ENCODE measurements at places on chromosomes 4 and X. TPM values are rescaled to one million over a fixed set of nuclear protein-coding genes. Genes with fewer than 3 reads are reported as not detected.

PIM2 gene
- total RNA-seq, result 3.3 TPM

FRMPD4 gene
- 2.8 TPM for total RNA-seq

GAGE13 gene
- total RNA-seq, result not detected

ETDA gene
- total RNA-seq, result not detected

IRF2 gene
- 25.9 TPM for total RNA-seq

COPS4 gene
- 53.6 TPM for total RNA-seq

L1CAM gene
- total RNA-seq, result 4.0 TPM

TRMT10A gene
- 4.2 TPM for total RNA-seq

FGF13 gene
- 1.7 TPM for total RNA-seq

FAT1 gene
- total RNA-seq, result 59.1 TPM

PDGFRA gene
- 24.8 TPM for total RNA-seq

GRCh38 chr4:2299794-2300193 lies 37.9 kb upstream of the MXD4 start:
- no peak overlapping the region for H3K27ac ChIP-seq
- no peaks in the 10 kb centered on the region for H3K27me3 ChIP-seq
- H3K4me1 ChIP-seq, result peaks cover 14% of the 10 kb centered on the region
- H3K36me3 ChIP-seq, result peaks cover 8% of the 10 kb centered on the region

- no peaks in the 10 kb centered on the region for H3K27me3 ChIP-seq
- no peaks in the 10 kb centered on the region for H3K36me3 ChIP-seq
- H3K4me1 ChIP-seq, result no peaks in the 10 kb centered on the region
- H3K4me3 ChIP-seq, result no peak overlapping the region
- DNase-seq, result no peak
- no peak overlapping the region for H3K27ac ChIP-seq
Measured at GRCh38 chrX:70664726-70665125, 220.1 kb downstream of the DLG3 start.

DNA sequence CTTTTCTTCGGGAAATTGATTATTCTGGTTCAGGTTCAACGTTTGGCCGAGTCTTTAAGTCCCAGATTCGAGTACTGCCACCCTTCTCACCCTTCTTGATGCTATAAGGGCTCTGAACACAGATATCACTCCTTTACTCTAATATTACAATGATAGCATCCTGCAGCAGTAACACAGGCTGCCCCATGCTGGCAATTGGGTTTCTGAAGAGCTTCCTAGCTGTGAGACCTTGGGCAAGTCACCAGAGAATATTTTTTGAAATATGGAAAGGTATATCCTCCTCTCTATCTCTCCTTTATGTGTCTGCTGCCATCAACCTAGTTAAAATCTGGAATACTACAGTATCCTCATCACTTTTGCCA lies 297 bp upstream of the MTMR8 start:
- H3K27ac ChIP-seq, result no peak overlapping the region
- H3K4me3 ChIP-seq, result peak overlapping the region; percentile 72
- no peaks in the 10 kb centered on the region for H3K36me3 ChIP-seq
- no peaks in the 10 kb centered on the region for H3K27me3 ChIP-seq
- DNase-seq, result no peak

- H3K4me1 ChIP-seq, result no peaks in the 10 kb centered on the region
Measured at GRCh38 chrX:149704664-149705063, 7.2 kb upstream of the MAGEA11 start.

GRCh38 chrX:110683925-110684324 lies 111.7 kb downstream of the CHRDL1 start:
- no peaks in the 10 kb centered on the region for H3K36me3 ChIP-seq
- H3K27ac ChIP-seq, result no peak overlapping the region
- H3K4me3 ChIP-seq, result no peak overlapping the region
- DNase-seq, result no peak
- no peaks in the 10 kb centered on the region for H3K4me1 ChIP-seq

DNA sequence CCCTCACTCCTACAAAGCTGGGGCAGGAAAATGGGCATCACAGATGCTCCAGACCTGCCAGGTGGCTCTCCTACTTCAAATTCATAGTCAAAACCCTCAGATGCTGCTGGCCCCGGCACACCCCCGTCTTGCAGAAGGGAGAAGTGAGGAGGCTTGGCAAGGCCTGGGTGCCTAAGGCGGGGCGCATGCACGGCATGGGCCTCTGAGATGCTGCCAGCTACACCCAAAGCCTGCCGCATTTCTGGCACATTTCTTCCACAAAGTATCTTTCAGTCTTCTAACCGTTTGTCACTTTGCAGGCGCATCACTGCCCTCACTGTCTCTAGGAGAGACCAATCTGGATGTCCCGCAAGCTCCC lies 19.6 kb downstream of the WDR1 start:
- peaks cover 55% of the 10 kb centered on the region for H3K36me3 ChIP-seq
- DNase-seq, result no peak
- H3K27me3 ChIP-seq, result no peaks in the 10 kb centered on the region
- H3K27ac ChIP-seq, result peak overlapping the region; percentile 83

- no peak for DNase-seq
- no peak overlapping the region for H3K4me3 ChIP-seq
- no peak overlapping the region for H3K27ac ChIP-seq
- no peaks in the 10 kb centered on the region for H3K27me3 ChIP-seq
- no peaks in the 10 kb centered on the region for H3K4me1 ChIP-seq
- peaks cover 14% of the 10 kb centered on the region for H3K36me3 ChIP-seq
Measured at GRCh38 chr4:186079694-186080093, 10.7 kb downstream of the TLR3 start.

GRCh38 chr4:18388039-18388438 lies 366.5 kb upstream of the LCORL start:
- no peak overlapping the region for H3K27ac ChIP-seq
- no peaks in the 10 kb centered on the region for H3K4me1 ChIP-seq
- H3K4me3 ChIP-seq, result no peak overlapping the region
- H3K27me3 ChIP-seq, result no peaks in the 10 kb centered on the region
- DNase-seq, result no peak

DNA sequence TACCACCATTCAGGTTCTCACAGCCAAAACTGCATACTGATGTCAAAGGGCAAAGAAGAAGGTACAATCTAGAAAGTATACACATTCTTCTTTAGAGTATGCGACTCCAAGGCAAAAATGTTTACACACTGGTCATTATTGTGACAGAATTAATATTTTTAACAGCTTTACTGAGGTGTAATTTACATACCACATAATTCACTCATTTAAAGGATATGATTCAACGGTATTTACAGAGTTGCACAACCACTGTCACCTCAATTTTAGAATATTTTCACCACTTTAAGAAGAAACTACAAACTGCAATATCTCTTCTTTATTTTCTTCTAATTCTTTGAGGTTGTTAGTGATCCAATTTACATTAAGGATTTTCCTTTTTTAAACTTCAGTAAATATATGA lies 325.4 kb upstream of the SMIM31 start:
- H3K27ac ChIP-seq, result no peak overlapping the region
- no peaks in the 10 kb centered on the region for H3K27me3 ChIP-seq
- no peaks in the 10 kb centered on the region for H3K4me1 ChIP-seq
- H3K36me3 ChIP-seq, result no peaks in the 10 kb centered on the region

DNA sequence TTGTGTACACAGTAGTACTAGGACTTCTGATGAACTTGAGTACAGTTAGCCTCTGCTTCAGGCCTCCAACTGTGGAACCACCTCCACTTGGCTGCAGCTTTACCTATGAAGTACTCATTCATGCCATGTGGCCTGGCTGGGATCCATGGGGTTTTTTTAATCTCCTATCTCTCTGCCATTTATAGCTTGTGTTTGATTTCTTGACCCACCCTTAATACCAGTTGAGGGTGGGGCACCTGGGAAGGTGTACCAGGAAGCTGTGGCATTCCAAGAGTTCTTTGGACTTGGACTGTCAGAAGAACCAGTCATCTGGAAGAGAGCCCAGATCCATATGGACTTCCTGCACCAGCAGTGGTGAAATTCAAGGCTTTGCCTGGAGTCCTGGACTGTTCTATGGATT lies 230.1 kb downstream of the SHROOM3 start:
- no peaks in the 10 kb centered on the region for H3K36me3 ChIP-seq
- H3K27me3 ChIP-seq, result no peaks in the 10 kb centered on the region
- H3K4me1 ChIP-seq, result peaks cover 14% of the 10 kb centered on the region
- H3K27ac ChIP-seq, result no peak overlapping the region

GRCh38 chrX:116246261-116246660 lies 75.7 kb downstream of the AGTR2 start:
- no peak for DNase-seq
- no peaks in the 10 kb centered on the region for H3K4me1 ChIP-seq
- no peak overlapping the region for H3K27ac ChIP-seq
- no peaks in the 10 kb centered on the region for H3K27me3 ChIP-seq
- H3K36me3 ChIP-seq, result no peaks in the 10 kb centered on the region

DNA sequence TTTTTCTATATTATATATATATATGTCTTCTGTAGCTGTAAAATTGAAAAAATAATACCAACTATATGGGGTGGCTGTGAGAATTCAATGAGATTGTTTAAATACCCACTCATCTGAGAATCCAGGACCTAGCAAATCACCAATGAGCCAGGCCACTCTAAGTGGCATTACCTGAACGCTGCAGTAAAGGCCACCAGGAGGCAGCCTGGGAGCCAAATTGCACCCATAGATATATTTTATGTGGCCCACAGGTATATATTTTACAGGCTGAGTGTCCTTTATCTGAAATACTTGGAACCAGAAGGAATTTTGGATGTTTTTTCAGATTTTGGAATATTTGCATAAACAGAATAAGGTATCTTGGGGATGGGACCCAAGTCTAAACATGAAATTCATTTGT lies 58.2 kb upstream of the C4orf50 start:
- H3K27ac ChIP-seq, result no peak overlapping the region
- peaks cover 47% of the 10 kb centered on the region for H3K27me3 ChIP-seq
- no peaks in the 10 kb centered on the region for H3K4me1 ChIP-seq
- no peak overlapping the region for H3K4me3 ChIP-seq

GRCh38 chr4:185305979-185306442 lies 89.7 kb downstream of the LRP2BP start:
- H3K4me1 ChIP-seq, result peaks cover 5% of the 10 kb centered on the region
- peaks cover 7% of the 10 kb centered on the region for H3K36me3 ChIP-seq
- no peaks in the 10 kb centered on the region for H3K27me3 ChIP-seq
- no peak for DNase-seq
- H3K4me3 ChIP-seq, result no peak overlapping the region
- no peak overlapping the region for H3K27ac ChIP-seq

DNA sequence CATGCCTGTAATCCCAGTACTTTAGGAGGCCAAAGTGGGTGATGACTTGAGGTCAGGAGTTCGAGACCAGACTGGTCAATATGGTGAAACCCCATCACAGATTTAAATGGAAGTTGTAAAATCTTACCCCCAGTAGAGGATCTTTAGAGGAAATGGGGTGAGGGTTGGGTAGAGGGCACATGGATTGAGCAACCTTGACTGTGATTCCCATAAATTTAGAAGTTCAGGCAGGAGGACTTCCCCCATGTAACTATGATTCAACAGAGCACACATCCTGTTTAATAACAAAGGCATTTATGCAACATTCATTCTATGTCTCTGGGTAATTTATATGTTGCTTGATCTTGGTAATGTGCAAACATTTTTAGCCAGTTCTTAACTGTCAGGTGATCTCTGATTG lies 143.1 kb downstream of the RBM47 start:
- H3K36me3 ChIP-seq, result no peaks in the 10 kb centered on the region
- no peaks in the 10 kb centered on the region for H3K4me1 ChIP-seq
- peaks cover 28% of the 10 kb centered on the region for H3K27me3 ChIP-seq
- DNase-seq, result no peak
- H3K4me3 ChIP-seq, result no peak overlapping the region
- H3K27ac ChIP-seq, result no peak overlapping the region

DNA sequence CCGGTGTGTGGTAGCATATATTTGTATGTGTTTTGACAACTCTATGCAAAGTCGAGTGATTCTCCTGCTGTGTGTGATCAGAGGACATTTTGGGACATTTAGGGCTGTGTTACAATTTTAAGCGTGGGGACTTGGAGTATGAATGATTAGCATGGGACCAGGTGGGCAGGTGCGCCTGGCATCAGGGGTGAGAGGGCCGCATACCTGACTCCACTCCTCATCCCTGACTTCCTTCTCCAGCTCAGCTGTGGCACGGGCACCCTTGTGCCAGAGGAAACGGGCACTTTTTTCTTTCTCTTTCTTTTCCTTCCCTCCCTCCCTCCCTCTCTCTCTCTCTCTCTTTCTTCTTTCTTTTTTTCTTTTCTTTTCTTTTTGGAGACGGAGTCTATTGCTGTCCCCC lies 15.7 kb upstream of the PLCXD1 start:
- no peak for DNase-seq
- H3K36me3 ChIP-seq, result no peaks in the 10 kb centered on the region
- H3K27ac ChIP-seq, result no peak overlapping the region
- peaks cover 15% of the 10 kb centered on the region for H3K4me1 ChIP-seq

- no peaks in the 10 kb centered on the region for H3K27me3 ChIP-seq
- peaks cover 65% of the 10 kb centered on the region for H3K4me1 ChIP-seq
Measured at GRCh38 chr4:153541456-153542096, 75.4 kb downstream of the TMEM131L start.

DNA sequence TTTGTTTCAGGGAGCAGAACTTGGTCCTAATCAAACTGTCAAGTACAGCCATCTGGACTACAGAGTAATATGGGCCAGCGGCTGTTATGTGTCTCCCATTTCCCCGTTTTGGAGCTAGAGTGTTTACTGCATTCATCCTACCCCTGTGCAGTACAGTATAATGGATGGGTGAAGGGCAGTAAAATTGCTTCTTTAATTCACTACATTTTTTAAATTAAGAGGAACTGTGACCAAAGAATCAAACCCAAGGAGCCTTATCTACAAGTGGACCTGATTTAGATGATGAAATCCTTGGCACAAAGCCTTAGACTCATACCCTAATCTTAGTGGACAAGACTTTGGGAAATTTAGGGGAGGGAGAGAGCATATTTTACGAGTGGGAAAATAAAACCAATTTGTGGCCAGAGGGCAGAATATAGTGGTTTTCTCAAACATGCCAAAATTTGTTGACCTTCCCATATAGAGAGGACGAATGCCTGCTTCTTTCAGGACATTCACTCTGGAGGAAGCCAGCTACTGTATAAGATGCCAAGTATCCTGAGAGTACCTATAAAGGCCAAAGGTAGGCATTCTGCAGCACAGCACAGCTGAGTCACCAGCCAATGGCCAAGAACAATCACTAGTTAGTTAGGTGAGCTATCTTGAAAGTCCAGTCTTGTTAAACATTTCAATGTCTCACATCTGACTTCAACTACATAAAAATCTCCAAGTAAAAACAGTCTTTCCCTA lies 253.8 kb upstream of the KCNIP4 start:
- no peaks in the 10 kb centered on the region for H3K4me1 ChIP-seq
- DNase-seq, result no peak
- no peaks in the 10 kb centered on the region for H3K27me3 ChIP-seq

GRCh38 chr4:114384629-114385028 lies 214.0 kb upstream of the UGT8 start:
- H3K4me1 ChIP-seq, result no peaks in the 10 kb centered on the region
- no peak overlapping the region for H3K4me3 ChIP-seq
- H3K27me3 ChIP-seq, result peaks cover 4% of the 10 kb centered on the region
- no peaks in the 10 kb centered on the region for H3K36me3 ChIP-seq

DNA sequence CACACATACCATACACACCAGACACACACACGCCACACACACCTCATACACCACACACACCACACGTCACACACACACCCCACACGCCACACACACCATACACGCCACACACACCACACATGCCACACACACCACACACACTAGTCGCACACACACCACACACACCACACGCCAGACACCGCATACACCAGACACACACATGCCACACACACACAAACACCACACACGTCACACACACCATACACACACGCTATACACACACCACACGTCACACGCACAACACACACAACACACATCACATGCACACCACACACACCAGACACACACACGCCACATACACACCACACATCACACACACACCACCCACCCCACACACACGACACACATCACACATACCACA lies 32.0 kb downstream of the FAM53A start:
- no peak for DNase-seq
- no peaks in the 10 kb centered on the region for H3K27me3 ChIP-seq
- H3K4me3 ChIP-seq, result no peak overlapping the region
- H3K27ac ChIP-seq, result no peak overlapping the region

Data from left ventricle myocardium inferior (tissue), 1 donor.